Stimulated activated CD4-positive, alpha-beta T cell treated with anti-CD3 and anti-CD28 coated beads, Interleukin-15, amount 100 ng/mL, for 1 hour (primary cell): ENCODE measurements at places on chromosomes 1 and 21.

DNA sequence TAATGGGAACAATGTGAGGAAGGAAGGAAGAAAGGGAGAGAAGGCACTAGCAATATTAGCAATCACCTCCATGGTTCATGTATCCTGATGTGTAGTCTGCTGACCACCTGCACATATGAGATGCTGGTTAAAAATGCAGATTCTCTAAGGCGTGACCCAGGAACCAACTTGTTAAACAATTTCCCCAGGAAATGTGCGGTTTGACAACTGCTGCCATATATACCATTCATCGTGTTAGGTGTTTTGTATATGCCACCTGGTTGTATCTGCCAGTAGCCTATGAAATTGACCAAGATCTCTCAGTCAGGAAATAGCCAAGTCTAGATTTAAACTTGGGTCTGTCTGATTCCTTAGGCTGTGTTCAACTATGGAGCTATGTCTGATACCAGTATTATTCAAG is 4.1 kb downstream of the SEMA4A start:
- DNase-seq, result no peak

DNA sequence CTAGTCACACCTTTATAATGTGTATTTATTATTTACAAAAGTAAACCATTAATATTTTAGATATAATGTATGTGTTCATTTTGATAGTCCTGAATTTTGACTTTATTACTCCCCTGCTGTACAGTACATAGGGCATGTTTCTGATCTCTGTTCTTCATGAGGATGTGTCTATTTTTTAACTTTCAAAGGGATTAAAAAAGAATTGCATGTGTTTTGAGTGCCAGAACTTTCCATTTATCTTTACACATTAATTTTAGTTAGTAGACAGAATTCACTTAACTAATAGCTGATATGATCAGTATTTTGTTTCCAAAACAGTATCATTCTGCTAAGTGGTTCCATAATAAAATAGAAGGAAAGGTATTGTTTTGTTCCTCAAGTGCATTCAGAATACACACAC is 3.1 kb downstream of the PBX1 start:
- no peak for DNase-seq

- no peak for DNase-seq
Observed at GRCh38 chr1:114986286-114986685, 43.3 kb upstream of the TSHB start.

GRCh38 chr1:203069030-203069747 is 16.6 kb downstream of the MYOG start:
- no peak for DNase-seq

DNA sequence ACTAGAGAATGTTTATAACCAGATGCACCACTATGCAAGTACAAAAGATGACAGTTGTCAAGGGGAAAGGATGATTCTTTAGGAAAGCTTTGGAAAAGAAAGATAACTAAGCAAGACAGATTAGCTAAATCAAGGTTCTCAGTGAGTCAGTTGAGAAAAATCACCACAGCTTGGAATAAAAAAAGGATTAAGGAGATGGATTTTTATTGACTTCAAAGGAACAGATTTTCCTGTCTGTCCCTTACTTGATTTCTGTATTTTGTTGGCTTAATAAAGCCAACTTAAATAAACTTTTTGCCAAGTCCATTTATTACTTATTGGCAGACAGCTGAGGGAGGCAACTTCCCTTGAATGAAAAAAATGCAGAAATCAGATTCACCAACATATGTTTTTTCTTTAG is 93.9 kb downstream of the NR5A2 start:
- DNase-seq, result no peak

DNA sequence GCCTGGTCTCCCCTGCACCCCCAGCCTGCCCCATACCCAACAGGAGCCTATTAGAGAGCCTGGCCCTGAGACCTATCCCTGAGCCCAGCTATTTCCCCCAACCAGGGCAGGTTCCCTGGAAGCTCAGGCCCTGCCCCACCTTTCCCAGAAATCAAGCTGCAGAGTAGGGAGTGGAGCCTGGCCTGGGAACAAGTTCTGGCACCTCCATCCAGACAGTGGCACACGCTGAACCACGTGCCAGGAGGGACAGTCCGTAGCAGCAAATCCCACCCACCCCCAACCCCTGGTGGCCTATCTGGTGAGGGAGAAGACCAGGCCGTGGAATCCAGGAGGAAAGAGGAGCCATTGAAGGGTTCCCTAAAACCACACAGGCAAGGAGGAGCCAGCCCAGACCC is 22.6 kb downstream of the TNNT2 start:
- no peak for DNase-seq

DNA sequence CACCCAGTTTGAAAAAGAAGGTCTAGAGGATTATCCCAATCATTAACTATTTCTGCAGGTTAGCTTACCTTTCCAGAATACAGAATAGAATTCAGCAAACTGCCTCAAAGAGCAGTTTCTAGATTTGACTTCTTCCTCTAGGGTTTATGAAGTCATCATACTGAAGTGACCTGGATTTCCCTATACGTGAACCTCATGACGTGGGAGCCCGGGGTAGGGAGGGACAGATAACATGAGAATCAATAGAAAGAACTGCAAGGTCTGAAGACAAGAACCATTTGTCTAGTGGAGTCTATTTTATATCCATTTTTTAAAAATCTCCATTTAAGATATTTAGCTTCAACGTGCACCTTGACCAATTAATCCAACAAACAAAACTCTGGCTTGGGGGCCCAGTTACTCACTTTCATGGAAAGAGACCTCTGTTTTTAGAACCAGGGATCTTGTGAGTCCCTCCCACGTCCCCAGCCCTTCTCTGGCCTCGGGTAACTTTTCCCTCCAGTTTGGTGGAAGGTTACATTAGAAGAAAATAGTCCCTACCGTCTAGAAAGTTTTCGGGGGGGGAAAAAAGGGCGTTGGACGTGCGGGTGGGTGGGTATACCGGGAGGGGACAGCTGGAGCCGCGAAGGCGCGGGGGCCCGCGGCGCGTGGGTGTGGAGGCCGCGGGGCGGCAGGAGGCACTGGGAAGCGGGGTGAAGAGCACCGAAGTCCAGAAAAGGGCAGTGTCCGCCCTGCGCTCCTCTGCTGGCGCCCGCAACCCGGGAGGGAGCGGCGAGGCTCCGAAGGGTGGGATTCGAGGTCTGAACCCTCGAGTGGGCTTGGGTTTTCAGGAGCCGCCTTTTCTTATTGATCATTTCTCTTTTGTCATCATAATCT is 13.8 kb upstream of the POGZ start:
- DNase-seq, result no peak

DNA sequence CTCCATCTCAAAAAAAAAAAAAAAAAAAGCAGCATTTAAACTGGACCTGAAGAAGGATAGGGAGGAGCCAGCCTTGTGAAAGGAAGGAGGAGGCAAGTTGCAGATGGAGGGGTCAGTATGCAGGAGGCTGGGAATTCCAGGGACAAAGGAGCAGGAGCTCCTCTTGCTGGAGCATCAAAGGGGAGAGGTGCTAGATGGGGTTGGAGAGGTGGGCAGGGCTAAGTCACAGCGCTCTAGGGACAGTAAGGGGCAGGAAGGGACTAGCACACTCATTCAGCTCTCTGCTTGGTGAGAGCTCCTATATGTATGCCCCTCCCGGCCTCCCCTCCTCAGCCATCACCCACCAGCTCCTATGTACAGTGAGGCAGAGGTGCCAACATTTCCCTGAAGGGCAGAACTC is 26.8 kb downstream of the MAP7D1 start:
- no peak for DNase-seq

GRCh38 chr1:81317191-81317590 is 483.5 kb upstream of the ADGRL2 start:
- DNase-seq, result no peak

DNA sequence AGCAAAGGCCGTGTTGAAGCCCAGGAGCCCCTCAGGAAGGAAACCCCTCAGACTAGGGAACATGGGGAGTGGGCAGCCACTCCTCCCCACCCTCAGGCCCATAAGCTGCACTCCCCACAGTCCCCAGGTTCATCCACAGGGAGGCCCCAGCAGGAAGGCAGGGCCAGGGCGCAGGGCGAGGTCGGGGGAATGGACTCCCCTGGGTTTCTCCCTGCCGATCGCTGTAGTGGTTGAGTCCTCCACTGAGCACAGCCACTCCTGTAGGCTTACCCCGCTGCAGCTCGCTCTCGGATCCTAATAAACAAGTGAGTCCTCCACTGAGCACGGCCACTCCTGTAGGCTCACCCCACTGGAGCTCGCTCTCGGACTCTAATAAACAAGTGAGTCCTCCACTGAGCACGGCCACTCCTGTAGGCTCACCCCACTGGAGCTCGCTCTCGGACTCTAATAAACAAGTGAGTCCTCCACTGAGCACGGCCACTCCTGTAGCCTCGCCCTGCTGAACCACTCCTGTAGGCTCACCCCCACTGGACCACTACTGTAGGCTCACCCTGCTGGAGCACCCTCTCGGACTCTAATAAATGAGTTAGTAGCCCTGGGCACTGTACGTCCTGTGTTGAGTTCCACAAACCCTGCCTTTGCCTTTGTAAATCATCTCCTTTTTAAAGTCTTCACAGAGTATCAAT is 16.2 kb upstream of the COL18A1 start:
- no peak for DNase-seq

GRCh38 chr1:31897526-31898100 is 40.6 kb downstream of the PTP4A2 start:
- DNase-seq, result no peak

DNA sequence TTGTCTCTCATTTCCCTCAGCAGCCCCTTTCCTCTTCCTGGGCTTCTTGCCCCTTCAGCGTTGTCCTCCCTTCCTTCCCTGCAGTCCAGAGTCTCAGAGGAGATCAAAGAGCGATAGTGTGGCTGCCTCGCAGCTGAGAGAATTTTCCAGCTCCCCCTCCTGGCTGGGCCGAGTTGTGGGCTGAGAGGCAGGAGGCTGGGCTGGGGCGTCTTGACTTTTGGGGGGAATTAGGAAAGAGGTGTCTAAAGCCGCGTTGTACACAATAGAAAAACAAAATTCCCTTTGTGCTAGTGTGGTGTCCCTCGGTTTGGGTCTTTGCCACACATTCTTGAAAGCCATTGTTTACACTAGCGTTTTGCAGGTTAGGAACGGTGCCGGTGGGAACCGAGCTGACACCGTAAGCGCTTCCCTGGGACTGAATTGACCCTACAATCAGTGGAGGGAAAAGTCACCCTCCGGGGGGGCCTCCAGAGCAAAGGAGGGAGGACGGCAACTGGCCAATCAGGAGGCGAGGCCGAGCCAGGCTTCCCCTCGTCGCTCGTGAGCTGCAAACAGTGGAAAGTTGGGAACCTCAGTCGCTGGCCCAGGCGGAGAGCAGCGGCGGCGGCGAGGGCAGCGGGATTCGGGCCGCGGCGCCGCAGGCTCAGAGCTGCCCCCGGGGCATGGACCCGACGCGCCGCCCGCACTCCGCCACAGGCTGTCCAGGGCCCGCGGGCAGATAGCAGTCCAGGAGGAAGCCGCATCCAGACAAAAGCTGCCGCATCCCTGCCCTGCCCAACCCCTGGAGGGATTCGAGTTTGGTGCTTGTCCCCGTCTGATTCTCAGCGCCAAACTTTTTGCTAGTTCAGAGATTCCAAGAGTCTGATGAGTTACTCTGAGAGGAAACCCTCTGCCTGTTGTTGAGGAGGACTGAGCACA is at the start of gene HMCN1:
Gene HMCN1 (plus strand): TSS at position 574 of the 918 bp plus-strand sequence. CDS start 389 bp downstream, outside the sequence.
- DNase-seq, result no peak

GRCh38 chr1:30295266-30295665 is 428.1 kb downstream of the MATN1 start:
- DNase-seq, result no peak

GRCh38 chr21:33816174-33816573 is 99.4 kb downstream of the ATP5PO start:
- no peak for DNase-seq

DNA sequence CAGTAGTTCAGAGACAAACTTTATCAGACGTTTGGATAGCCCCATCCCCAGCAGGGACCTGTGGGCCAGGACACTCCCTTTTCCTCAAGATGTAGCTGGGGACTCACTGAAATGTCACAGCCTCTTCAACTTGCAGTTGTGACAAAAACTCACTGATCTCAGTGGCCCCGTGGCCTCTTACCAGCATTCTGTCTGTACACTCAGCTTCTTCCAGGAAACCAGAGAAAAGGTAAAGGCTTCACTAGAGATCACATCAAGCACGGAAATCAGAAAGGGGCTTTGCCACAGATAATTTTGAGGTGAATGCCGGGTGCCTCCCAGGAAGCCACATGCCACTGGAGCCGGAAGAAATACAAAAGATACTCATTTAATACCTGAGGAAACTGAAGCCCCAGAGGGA is 122.2 kb downstream of the CCDC185 start:
- DNase-seq, result peak; percentile 17

DNA sequence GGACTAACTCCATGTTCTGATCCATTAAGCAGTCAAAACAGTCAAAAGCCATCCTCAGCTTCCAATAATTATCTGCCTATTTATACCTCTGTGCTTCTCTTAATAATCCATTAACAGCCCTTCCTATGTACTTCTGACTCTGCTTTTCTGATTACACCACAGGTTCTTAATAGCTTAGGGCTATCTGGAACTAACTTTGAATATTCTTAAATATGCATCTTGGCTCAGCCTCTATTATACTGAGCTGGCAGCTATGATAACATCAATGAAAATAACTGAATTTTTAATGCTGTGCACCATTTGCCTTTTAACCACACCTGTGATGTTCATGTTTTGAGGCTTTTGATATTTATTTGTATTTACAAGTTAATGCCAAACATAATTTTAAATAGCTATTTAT is 175.9 kb downstream of the DPYD start:
- no peak for DNase-seq

DNA sequence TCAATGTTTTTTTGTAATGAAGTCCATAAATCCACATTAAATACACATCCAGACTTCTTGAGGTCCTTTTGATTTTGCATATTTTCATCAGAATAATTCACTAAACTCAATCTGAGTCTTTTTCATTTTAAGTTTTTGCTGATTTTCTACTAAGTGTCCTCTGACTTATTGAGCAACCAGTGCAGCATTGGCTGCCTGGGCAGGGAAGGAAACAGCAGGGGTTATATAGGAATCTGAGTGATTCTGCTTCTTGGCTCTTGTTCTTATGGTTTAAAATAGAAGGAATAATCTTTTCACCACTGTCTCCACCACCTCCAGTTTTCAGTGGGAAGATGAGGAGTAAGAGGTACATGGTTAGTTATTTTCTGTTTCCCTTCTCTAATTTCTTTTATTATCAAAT is 88.4 kb downstream of the ST6GALNAC5 start:
- DNase-seq, result no peak
